CMK (cell line): ENCODE measurements at places on chromosomes 16 and 17.

DNA sequence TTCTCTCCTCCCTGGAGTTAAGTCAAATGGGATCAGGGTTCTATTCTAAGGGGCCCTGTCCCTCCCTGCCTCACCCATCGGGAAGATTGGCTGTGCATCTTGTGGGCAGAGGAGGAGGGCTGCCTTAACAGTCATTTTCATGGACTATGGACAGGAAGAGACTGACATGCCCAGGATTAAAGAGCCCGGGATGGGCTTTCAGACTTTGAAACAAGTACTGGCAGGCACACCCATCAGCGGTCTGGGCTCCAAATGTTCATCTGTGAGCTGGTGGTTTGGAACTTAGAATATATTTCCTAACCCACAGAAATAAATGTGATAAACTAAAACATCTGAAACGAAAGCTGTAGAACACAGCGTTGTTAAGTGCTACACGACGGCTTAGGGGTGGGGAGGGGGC, 6.5 kb downstream of the SLC6A4 start:
- no peak for DNase-seq

GRCh38 chr17:80886641-80887573, 104.7 kb upstream of the CHMP6 start:
- no peak for DNase-seq

DNA sequence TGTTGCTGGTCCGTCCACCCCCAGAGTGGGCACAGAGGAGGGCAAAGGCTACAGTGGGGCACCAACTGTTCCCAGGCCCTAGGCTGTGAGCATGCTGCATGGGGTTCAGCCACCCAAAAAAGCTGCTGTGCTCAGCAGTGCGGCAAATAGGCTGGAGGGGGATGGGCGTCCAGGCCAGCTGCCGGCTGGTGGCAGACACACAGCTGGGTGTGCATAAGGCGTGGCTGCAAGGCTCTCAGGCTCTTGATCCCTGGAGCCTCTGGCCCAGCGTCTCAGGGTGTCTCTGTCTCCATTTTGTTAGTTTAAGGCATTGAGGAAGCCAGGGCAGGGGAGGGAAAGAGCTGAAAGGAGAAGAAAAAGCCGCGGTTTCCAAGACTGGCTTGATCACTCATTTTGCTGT, 8.8 kb downstream of the RPL19 start:
- no peak for DNase-seq

DNA sequence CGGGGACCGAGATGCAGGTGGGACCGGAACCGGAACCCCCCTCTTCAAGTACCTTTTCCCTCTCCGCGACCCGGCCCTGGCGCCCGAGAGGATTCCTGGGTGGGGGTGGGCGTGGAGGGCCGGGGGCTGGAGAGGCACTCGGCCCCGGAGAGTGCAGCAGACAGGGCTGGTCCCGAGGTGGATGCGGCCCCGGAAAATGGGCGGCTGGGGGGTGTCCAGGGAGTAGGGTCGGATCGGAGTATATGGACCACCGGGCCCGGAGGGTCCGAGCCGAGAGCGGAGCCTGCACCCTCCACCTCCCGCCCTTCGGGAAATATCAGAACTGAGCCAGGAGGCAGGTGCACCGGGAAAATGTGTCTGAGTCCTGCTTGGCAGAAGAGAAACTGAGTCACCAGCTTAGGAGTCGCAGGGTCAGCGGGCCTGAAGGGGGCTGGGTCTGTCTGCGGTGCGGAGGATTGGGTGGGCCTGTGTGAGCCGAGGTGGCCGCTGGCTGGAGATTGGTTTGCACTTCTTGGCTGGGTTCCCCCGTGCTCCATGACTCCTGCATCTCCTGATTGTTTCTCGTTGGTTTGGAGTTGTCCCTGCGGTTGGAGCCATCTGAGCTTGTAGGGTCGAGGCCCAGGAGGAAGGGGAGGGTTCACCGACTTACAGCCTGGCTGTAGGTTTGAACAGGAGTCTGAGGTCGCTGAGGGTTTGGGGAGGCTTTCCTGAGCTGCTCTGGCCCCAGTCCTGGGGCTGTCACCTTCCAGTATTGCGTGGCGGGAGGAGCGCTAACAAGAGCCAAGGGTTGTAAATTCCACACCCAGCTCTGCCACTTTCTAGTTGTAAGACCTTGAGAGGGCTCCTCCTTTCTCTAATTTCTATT, 518 bp downstream of the SH2B1 start:
- no peak for DNase-seq

- DNase-seq: no peak
These were observed 16.6 kb downstream of the TMC6 start for GRCh38 chr17:78111727-78112517.

- DNase-seq: no peak
These were observed 5.1 kb downstream of the GDPD3 start for GRCh38 chr16:30108059-30108850.

DNA sequence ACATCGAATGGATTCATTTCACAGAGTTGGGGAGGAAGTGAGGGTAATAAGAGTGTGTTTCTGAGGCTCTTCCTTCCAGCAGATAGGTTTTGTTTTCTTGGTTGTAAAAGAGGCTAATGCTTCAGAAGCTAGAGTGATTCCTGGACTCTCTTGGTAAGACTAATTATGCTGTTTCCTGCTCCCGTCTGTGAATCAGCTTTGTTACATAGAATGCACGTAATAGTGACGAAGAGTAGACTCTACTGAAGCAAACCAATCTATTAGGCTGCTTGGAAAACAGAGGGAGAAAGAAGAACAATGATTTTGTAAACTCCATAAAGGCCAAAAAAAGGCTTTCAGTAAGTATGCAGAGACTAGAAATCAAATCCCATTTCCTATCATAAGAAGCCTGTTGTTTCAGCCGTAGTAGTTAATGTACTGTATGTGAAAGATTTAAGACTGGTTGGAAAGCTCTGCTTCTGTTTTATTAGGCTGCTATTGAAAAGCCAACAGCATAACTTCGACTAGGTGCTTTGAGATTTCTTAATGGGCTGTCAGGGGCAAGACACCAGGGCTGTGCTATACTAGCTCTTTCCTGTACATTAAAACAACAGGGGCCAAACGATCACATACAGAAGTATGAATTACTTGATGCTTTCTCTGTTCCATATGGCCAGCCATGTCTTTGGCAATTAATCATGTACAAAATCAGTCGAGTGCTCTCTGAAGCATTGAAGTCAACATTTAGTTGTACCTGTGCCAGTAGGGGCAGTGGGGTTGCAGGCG, 219.0 kb downstream of the FTO start:
- DNase-seq: no peak

GRCh38 chr17:83183145-83183948, 103.9 kb downstream of the METRNL start:
- DNase-seq: no peak

- DNase-seq: no peak
These were observed 2.4 kb upstream of the MT1B start for GRCh38 chr16:56649271-56649670.

DNA sequence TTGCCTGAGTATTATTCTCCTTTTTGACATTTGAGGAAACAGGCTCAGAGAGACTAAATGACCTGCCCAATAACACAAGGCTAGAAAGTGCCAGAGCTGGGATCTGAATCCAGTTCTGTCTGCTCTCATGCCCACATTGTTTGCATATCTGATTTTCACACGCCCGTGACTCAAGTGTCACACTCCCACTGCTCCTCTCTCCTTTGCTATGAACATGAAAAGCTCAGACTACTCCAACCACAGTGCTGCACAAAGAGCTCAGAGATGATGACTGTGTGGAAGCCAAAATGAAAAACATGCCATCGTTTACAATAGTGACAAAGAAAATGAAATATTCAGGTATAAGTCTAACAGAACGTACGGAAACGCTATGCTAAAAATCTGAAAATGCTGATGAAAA, 107.9 kb downstream of the SMG6 start:
- no peak for DNase-seq

- no peak for DNase-seq
These were observed 22.8 kb downstream of the SLC43A2 start for GRCh38 chr17:1605681-1606351.

- no peak for DNase-seq
These were observed 58.9 kb downstream of the BAIAP2 start for GRCh38 chr17:81093619-81094508.

GRCh38 chr17:30210901-30211300, 24.6 kb downstream of the SLC6A4 start:
- no peak for DNase-seq

DNA sequence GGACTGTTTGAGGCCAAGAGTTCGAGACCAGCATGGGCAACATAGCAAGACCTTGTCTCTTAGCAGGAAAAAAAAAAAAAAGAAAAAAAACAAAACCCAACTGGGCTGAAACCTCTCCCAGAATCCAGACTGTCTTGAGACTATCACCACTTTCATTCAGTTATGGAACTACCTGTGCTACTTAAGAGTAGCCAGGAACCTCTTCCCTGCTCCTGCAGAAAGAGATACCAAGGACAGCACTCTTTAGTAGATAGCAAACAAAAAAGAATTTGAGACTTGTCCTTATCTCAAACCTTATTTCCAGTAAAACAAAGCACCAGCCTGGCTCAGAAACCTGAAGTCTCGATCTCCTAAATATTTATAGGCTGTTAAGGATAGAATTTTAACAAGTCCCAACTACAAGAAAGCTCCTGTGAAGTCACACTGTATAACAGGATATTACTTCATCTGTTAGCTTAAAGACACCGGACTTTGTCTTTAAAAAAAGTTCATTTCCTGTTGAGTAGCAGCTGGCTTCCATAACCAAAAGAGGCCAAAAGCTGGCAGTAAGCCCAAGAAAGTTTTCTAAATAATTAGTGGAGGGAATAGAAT, 5.1 kb downstream of the CDR2 start:
- DNase-seq: no peak

- no peak for DNase-seq
These were observed 118.3 kb downstream of the BANP start for GRCh38 chr16:88069397-88070168.

- no peak for DNase-seq
These were observed 18.7 kb downstream of the SREBF1 start for GRCh38 chr17:17818088-17818526.

GRCh38 chr16:56363181-56363716, 62.1 kb downstream of the AMFR start:
- DNase-seq: no peak

- no peak for DNase-seq
These were observed 408.7 kb downstream of the SLC39A11 start for GRCh38 chr17:72683506-72684404.

DNA sequence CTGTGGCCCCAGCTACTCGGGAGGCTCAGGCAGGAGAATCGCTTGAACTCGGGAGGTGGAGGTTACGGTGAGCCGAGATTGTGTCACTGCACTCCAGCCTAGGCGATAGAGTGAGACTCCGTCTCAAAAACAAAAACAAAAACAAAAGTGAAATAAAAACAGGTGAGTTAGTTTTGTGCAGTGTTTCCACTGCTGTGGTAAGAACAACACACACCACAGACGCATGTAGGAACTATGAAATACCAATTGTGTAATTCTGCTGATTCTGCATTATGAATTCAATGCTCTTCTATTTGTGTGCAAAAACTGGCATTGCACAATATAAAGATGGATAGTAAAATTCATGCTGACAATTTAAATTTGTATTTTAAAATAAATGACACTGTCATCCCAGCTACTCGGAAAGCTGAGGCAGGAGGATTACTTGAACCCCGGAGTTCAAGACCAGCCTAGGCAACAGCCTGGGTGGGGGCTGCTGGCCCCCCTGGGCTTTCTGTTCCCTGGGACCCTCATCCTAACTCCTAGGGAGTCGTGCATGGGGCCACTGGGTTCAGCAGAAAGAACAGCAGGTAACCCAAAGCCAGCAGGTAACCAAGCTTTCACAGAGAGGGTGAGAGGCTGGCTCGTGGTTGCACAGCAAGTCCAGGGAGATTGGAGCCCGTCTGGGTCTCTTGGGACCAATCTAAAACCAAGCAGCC, 10.6 kb upstream of the RHBDF2 start:
- DNase-seq: no peak

- DNase-seq: no peak
These were observed 19.2 kb downstream of the ASIC2 start for GRCh38 chr17:33273743-33274410.

DNA sequence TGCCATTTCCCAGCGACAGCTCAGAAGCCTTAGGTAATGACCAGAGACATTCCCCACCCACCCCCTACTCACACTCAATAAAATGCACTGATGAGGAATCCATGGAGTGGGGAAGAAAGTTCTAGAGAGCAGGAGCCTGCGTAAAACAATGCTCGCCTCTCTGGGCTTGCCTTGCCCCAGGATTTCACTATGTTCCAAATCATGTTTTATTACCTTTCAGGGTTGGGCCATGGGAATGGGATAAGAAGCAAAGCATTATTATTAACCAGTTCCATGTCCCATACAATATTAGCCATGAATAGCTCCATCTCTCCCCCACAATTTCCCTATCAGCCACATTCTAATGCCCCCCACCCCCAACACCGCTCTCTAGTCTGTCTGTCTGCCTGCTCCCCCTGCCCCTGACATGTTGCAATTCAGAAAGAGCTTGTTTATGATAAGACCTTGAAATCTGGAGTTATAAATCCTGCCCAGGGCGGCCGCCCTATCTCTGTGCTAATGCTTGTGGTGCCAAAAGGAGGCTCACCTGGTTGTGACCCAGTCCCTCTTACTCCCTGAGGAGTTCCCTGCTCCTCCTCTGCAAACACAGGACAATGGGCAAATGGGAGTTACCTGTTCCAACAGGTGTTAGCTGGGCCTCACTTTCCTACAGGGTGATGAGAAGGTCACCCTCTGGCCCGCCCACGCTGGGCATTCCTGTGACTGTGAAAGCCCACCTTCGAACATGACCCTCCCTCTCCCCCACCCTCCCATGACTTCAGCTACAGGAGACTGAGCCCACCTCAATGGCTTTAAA, 28.0 kb upstream of the DDX52 start:
- DNase-seq: no peak

DNA sequence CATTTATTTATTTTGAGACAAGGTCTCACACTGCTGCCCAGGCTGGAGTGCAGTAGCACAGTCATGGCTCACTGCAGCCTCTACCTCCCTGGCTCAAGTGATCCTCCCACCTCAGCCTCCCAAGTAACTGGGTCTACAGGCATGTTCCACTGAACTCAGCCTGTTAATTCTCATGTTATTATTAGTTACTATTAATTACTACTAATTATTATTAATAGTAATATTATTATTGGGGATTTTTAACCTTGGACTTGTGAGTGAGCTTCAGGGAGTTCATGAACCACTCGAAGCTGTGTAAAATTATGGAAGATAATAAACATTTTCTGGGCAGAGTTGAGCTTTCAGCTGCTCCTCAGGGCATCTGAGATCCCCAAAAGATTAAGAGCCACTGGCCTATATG, 4.6 kb upstream of the STAC2 start:
- no peak for DNase-seq

DNA sequence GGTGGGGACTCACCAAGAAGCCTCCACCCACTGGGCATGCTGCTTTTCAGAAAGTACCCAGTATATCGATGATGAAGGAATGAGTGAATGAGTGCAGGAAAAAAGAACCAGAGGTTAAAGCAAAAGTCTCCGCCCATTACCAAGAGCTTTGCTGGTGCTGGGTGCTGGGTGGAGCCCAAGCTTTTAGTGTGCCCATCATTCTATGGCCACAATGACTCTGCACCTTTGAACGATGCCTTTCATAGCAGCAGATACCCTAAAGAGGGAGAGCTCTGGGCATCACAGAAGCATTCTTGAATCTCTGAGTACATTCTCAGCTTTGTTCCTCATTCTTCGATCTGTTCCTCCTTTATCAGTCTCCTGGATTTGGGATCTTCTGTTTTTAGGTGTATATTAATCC, 450.7 kb upstream of the CCL2 start:
- DNase-seq: no peak

- DNase-seq: no peak
These were observed 5.4 kb upstream of the C17orf107 start for GRCh38 chr17:4893721-4894560.

GRCh38 chr16:3063625-3064386, 1.6 kb upstream of the IL32 start:
- DNase-seq: no peak
